HCT116 (cell line): ENCODE measurements at places on chromosomes 5 and 9. TPM values are rescaled to one million over a fixed set of nuclear protein-coding genes. Genes with fewer than 3 reads are reported as not detected.

- H3K27me3 ChIP-seq: no peaks in the 10 kb centered on the region
- no peaks in the 10 kb centered on the region for H3K36me3 ChIP-seq
- DNase-seq: no peak
- H3K27ac ChIP-seq: no peak overlapping the region
- peaks cover 14% of the 10 kb centered on the region; the same call in 1 of the 2 replicates for H3K4me1 ChIP-seq
These were observed 55.8 kb downstream of the ENTREP1 start for GRCh38 chr9:69380811-69381210.

Gene SPAAR
- not detected for total RNA-seq

DNA sequence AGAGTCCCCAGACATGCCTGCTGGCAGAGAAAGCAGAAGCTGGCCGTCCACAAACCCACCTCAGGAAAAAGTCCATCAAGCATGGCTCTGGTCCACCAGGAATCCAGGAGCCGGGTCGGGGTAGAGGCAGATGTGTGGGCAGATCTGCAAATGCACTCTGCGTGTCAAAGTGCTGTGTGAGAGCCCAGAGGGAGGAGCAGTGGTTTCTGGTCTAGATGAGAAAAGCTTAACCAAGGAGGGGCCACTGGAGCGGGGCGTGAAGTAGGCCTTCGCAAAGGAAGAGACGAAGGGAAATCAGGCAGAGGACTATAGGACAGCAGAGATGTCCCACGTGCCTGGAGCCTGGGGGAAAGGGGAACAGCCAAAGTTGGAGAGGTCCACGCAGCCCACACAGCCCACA lies 40.0 kb downstream of the TTLL11 start:
- H3K4me3 ChIP-seq: no peak overlapping the region
- no peaks in the 10 kb centered on the region for H3K4me1 ChIP-seq
- no peak overlapping the region for H3K27ac ChIP-seq
- H3K27me3 ChIP-seq: no peaks in the 10 kb centered on the region
- no peaks in the 10 kb centered on the region for H3K36me3 ChIP-seq

DNA sequence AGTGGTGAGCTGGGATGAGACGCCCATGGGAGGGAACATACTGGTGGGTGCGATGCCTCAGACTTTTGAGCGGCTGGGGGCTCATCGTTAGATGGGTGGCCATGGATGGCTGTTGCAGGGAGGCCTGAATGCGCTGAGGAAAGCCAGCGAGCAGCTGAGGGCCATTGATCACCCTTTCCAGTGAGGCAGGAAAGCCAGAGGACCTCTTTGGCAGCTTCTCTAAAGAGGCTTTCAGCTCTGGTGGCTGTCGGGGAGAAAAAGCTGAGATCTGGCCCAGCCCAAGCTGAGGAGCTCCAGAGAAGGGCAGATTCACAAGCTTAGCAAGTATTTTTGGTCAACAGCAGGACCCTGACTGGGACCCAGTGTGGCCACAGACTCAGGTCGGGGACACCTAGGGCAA lies 13.3 kb upstream of the VAV2 start:
- no peak for DNase-seq
- no peak overlapping the region for H3K4me3 ChIP-seq
- no peaks in the 10 kb centered on the region for H3K36me3 ChIP-seq
- H3K4me1 ChIP-seq: no peaks in the 10 kb centered on the region

Gene GARIN3
- not detected for total RNA-seq

DNA sequence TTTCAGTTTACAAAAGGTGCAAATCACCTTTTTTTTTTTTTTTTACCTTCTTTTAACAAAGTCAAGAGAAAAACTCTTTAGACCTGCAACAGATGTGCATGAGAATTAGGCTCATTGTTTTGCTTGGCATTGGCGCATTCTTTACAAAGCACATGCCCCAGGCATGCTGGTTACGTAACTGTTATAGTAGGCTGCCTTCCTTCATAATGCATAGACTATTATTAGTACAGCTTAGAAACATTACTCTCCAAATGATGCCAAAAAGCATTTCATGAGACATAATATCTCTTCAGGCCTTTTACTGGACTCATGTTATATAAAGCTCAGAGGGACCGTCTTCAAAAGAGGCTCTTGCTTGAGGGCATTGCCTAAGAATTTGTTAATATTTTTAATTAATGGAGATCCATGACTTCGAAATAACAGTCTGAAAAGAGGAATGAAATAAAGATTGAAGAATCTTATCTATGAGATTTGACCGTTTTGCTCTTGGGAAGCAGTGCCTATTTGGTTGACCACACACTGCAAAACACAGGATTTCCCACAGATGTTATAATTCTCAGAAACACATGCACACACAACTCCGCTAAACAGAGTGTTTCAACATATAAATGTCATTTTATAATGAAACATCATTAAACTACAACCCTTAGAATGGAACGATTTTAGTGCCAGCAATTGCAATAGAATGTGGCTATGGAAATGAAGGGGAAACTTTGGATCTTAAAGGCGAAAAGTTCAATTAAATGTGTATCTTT lies 478.7 kb downstream of the PRR16 start:
- DNase-seq: no peak
- H3K27me3 ChIP-seq: no peaks in the 10 kb centered on the region
- H3K27ac ChIP-seq: no peak overlapping the region
- no peaks in the 10 kb centered on the region for H3K4me1 ChIP-seq
- no peak overlapping the region for H3K4me3 ChIP-seq

Gene OR1Q1
- total RNA-seq: not detected

GRCh38 chr9:130668659-130669058 lies 4.3 kb downstream of the PRDM12 start:
- H3K4me3 ChIP-seq: no peak overlapping the region
- H3K4me1 ChIP-seq: no peaks in the 10 kb centered on the region
- no peak overlapping the region for H3K27ac ChIP-seq
- no peaks in the 10 kb centered on the region for H3K27me3 ChIP-seq
- DNase-seq: no peak

- H3K4me1 ChIP-seq: peaks cover 65% of the 10 kb centered on the region
- H3K36me3 ChIP-seq: no peaks in the 10 kb centered on the region
- no peaks in the 10 kb centered on the region for H3K27me3 ChIP-seq
- no peak overlapping the region for H3K4me3 ChIP-seq
- no peak overlapping the region for H3K27ac ChIP-seq
- DNase-seq: no peak
These were observed 4.8 kb upstream of the IER5L start for GRCh38 chr9:129182625-129183494.

Gene RAB14
- 63.1 TPM for total RNA-seq

GRCh38 chr9:73327149-73327548 lies 175.5 kb downstream of the ANXA1 start:
- DNase-seq: no peak
- peaks cover 6% of the 10 kb centered on the region; the same call in 1 of the 2 replicates for H3K27me3 ChIP-seq
- H3K4me3 ChIP-seq: no peak overlapping the region
- H3K36me3 ChIP-seq: no peaks in the 10 kb centered on the region
- H3K27ac ChIP-seq: no peak overlapping the region

DNA sequence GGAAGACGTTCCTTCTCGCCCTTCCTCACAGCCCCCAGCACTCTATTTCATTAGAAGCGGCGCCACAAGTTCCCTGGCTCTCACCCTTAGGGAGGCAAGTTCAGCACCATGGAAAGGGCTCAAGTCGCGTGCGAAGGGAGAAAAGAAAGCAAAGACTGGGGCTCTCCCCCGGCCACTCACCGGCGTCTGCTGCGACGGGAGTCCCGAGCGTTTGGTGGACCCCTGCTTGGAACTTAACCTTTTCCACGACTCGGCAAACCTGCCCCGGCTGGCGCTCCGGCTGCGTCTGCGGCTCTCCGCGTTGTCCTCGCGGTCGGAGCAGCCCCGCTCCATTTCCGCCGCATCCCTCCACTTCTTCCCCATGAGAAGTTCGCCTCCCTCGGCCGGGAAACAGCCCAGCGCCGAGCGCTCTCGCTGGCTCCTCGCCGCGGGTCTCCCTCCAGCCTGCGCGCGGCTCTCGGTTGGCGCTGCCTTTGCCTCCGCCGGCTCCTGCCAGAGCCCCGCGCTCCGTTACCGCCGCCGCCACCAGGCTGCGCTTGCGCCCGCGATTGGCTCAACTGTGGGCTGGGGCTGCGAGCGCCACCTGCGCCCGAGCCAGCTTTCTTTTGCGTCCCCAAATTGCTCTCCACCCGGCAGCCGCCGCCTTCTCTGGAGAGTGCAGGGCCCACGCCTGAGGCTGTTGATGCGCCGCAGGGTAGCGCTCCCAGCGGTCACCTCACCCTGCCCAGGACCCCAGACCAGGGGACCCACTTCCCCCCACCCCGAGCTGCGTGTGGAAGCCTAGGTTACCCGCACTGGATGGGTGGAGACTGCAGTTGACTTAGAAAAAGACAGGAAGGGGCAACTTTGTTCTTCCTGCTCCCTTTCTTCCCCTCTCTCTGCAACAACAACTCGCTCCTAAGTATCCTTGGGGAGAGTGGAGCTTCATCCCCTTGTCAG lies 321.6 kb downstream of the CEMIP2 start:
- peaks cover 30% of the 10 kb centered on the region; the same call in 1 of the 2 replicates for H3K27me3 ChIP-seq
- H3K27ac ChIP-seq: no peak overlapping the region
- no peak for DNase-seq

Gene PLPP7
- total RNA-seq: 0.37 TPM

- no peak overlapping the region for H3K27ac ChIP-seq
- DNase-seq: no peak
- no peaks in the 10 kb centered on the region for H3K36me3 ChIP-seq
- H3K27me3 ChIP-seq: no peaks in the 10 kb centered on the region
- H3K4me1 ChIP-seq: peaks cover 9% of the 10 kb centered on the region
- H3K4me3 ChIP-seq: no peak overlapping the region
These were observed 30.0 kb downstream of the RAPGEF1 start for GRCh38 chr9:131709771-131710431.

DNA sequence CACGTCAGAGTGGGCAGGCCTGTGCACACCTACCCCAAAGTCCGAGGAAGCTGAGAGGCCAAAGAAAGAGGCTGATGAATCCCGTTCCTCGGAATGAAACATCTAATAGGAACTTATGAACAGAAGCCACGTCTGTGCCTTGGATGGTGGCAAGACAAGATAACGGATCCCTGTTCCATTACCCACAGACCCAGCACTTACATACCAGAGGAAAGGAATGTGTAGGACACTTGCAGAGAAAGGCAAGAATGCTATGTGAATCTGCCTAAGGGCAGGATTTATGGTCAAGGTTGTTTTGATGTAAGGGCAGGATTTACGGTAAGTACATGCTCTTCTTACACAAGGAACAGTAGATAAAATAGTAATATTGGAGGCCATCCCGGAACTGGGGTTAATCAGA lies 93.2 kb downstream of the WDR41 start:
- no peak for DNase-seq
- H3K27me3 ChIP-seq: no peaks in the 10 kb centered on the region
- no peak overlapping the region for H3K4me3 ChIP-seq
- no peak overlapping the region for H3K27ac ChIP-seq

Gene PCDHB13
- total RNA-seq: 0.22 TPM

GRCh38 chr5:102049517-102049916 lies 246.6 kb downstream of the SLCO4C1 start:
- no peaks in the 10 kb centered on the region for H3K4me1 ChIP-seq
- no peaks in the 10 kb centered on the region for H3K36me3 ChIP-seq
- no peak overlapping the region for H3K4me3 ChIP-seq

GRCh38 chr5:155838394-155838793 lies 488.6 kb upstream of the SGCD start:
- no peak for DNase-seq
- no peaks in the 10 kb centered on the region for H3K4me1 ChIP-seq
- no peak overlapping the region for H3K4me3 ChIP-seq
- H3K27me3 ChIP-seq: no peaks in the 10 kb centered on the region
- no peak overlapping the region for H3K27ac ChIP-seq

- no peak for DNase-seq
- no peaks in the 10 kb centered on the region for H3K36me3 ChIP-seq
- no peak overlapping the region for H3K27ac ChIP-seq
- H3K4me3 ChIP-seq: no peak overlapping the region
- H3K27me3 ChIP-seq: no peaks in the 10 kb centered on the region
- peaks cover 15% of the 10 kb centered on the region for H3K4me1 ChIP-seq
These were observed 117.5 kb downstream of the TRIO start for GRCh38 chr5:14260637-14261036.

Gene GRK6
- total RNA-seq: 89.3 TPM

DNA sequence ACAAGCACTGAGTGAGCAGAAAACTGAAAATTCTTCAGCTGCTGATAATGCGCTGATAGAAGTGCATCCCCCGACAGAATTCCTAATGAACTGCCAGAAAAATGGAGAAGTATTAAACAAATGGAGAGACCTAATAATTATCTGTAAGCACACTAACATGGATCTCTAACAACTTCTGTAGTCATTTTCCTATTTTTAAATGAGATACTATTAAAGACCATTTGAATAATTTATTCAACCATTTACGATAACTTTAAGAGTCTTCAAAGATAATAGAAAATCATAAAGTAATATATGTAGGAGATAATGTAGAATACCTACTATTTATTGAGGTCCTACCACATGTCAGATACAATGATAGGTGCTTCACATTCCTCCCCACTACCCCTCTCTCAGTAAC lies 72.9 kb downstream of the EFNA5 start:
- no peak for DNase-seq
- H3K27ac ChIP-seq: no peak overlapping the region
- no peaks in the 10 kb centered on the region for H3K36me3 ChIP-seq
- H3K4me1 ChIP-seq: no peaks in the 10 kb centered on the region

Gene TIMD4
- not detected for total RNA-seq

DNA sequence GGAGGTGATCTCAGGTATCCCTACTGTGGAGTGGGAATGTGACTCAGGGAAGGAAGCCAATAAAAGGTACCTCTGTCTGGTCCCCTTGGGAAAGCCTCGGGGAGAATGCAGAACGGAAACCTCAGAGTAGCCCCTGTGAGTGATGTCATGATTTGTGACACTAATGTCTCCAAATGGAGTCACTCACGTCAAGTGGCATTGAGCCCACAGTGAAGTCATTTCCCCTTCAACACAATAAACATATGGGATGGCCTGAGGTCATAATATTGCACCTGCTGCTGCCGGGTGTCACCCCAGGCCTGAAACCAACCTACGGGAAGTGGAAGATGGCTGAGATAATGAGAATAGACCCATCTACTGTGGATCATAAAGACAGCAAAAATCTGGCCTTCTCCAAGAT lies 75.9 kb upstream of the GOLM1 start:
- no peak overlapping the region for H3K27ac ChIP-seq
- no peaks in the 10 kb centered on the region for H3K4me1 ChIP-seq
- H3K36me3 ChIP-seq: no peaks in the 10 kb centered on the region

DNA sequence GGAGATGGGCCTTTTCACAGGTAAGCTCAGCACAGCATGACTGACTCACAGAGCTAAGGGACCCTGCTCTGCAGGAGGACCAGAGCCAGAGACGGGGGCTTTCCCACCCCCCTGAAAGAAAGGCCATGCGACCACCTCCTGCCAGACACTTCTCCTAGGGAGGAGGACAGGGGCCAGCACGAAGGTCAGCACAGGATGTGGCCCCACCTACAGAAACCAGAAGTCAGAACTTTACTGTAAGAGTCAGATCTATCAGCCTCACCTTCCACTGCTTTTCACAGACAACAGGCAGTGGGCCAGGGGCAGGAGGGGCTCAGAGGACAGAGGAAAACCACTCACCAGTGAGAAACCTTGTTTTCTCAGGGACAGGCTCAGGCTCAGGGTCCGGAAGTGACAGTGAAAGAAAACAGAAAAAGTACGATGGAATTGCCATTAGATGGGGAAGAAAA lies 37.9 kb downstream of the CCNJL start:
- H3K4me1 ChIP-seq: no peaks in the 10 kb centered on the region
- no peak for DNase-seq
- no peaks in the 10 kb centered on the region for H3K36me3 ChIP-seq
- H3K27me3 ChIP-seq: no peaks in the 10 kb centered on the region

Gene NUTM2G
- not detected for total RNA-seq
